Activated CD4-positive, alpha-beta T cell treated with anti-CD3 and anti-CD28 coated beads for 24 hours (primary cell): ENCODE measurements at places on chromosomes 12 and 14.

- no peak for DNase-seq
Observed at GRCh38 chr12:5768581-5769196, 176.4 kb downstream of the ANO2 start.

GRCh38 chr14:50344116-50344775, 32.1 kb downstream of the DMAC2L start:
- peak; percentile 61 for DNase-seq

DNA sequence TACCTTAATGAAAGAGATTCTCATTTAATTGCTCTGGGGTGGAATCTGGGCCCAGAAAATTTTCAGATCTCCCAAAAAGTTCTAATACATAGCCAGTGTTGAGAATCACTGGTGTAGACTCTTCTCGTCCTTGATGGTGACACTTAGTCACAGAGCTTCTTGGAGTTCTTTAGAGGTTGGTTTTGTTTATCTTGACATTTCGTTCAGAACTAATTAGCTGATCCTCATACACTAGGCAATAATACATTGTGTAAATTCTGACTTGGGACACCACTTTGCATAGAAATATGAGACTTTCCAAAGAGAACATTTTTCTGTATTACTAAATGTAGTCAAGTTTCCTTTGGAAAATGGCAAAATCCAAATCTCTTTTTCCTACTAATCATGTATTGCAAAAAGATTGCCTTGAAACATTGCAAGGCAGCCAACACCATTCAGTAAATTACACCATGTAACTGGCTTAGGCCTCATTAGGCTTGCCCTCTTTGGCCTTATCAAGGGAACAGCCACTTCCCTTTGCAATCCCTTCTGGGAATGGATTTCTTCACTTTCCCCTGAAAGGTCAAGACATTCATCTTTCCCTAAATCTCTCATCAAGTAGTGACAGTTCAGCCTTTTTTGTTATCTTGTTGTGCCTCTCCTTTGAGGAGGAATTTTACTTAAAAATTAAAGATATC, 102.2 kb downstream of the PAH start:
- DNase-seq: no peak

DNA sequence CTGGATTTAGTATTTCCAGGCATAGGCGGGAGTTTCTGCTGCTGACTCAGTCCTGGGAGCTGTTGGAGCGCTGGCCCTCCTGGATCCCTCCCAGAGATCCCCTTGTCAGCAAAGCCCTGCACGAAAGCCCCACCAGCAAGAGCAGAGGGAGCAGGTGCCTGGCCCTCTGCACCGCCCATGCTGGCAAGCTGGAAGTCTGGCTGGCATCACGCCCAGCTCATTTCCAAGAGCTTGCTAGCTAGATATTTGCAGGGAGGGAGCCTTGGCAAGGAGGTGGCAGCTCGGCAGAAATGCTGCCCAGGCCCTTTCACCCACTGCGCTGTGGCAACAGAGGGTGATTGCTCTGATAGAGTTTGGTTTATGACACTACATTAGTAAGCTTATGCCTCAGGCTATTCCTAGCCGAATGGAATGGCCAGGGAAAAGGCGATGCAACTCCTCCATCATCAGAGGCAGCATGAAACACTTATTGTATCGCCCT, 193.9 kb downstream of the EMP1 start:
- DNase-seq: no peak

GRCh38 chr12:81128930-81129554, 51.2 kb downstream of the ACSS3 start:
- DNase-seq: no peak

GRCh38 chr12:78802593-78802992, 62.0 kb upstream of the SYT1 start:
- DNase-seq: no peak

- no peak for DNase-seq
Observed at GRCh38 chr14:24784981-24785380, 151.0 kb upstream of the GZMB start.

- DNase-seq: no peak
Observed at GRCh38 chr12:15092826-15093225, 120.0 kb downstream of the PDE6H start.

- no peak for DNase-seq
Observed at GRCh38 chr12:90630006-90630405, 325.0 kb downstream of the CCER1 start.

DNA sequence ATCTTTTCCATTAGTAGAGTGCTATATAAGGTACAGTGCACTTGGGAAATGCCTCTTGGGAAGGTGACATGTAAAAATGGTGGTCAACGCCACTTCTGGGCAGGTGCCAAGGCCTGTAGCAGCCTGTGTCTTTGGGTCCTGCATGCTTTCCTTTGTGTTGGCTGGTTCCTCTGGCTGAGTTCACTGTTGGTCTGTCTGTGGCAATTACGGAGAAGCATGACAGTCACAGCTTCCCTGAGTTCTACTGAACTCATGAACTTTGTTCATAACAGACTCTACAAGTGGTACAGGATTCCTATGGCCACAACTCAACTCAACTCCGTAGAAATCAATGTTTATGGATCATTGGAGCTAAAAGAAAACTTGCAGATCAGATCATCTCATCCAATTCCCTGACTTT, 98.0 kb downstream of the CACNA1C start:
- no peak for DNase-seq

GRCh38 chr12:31589598-31589903, 1.4 kb downstream of the DENND5B start:
- no peak for DNase-seq

DNA sequence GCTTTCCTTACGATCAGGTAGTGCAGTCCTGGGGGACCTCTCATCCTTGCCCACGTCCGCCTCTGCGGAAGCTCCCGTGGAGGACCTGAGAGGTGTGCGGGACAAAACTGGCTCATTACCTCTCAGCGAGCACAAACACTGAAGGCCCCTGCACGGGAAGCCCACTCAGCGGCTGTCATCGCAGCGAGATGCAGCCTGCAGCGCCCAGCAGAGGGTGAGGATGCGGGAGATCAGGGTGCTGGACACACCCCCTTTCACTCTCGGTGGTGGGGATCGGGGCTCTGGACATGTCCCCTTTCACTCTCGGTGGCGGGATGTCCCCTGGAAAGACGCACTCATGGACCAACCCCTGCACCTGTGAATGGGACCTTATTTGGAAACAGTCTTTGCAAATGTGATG, 111.6 kb downstream of the PIWIL1 start:
- no peak for DNase-seq
